Activated T-helper 17 cell treated with anti-CD3 and anti-CD28 coated beads, Interleukin-2, amount 50 U/mL, for 72 hours (primary cell): ENCODE measurements at places on chromosomes 3 and 15. TPM values are rescaled to one million over a fixed set of nuclear protein-coding genes. Genes with fewer than 3 reads are reported as not detected.

The HPS3 gene
- 24.7 TPM for total RNA-seq

The GOLGA8T gene
- 0.32 TPM for total RNA-seq

The CP gene
- not detected for total RNA-seq

GRCh38 chr3:169528289-169528688, 135.2 kb downstream of the MECOM start:
- no peak for ATAC-seq

GRCh38 chr3:114874522-114874971, 272.5 kb downstream of the ZBTB20 start:
- no peak for ATAC-seq

DNA sequence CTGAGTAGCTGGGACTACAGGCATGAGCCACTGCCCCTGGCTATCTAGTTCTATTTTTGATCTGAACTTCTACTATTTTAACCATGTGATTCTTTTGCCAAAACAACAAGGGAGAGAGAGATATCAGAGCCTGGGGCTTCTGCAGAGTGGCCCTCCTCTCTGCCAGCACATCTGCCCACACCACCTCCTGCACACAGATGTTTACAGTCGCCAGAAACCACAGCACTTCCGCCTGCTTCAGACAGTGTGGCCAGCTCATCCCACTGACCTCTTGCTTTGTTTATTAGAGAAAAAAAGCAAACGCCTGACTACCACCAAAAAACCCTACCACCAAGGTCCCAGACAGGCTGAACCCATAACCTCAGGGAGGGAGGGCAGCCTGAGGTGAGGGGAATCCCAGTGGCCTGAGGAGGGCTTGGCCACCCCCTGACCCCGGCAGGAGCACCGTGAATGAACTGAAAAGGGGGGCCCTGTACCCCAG, 85.9 kb upstream of the ABHD2 start:
- ATAC-seq = peak; percentile 56
